ENCODE measurements at places on chromosomes 3 and 15.

- no peak for DNase-seq
These were observed 663 bp downstream of the PDCD10 start for GRCh38 chr3:167733961-167734497.

DNA sequence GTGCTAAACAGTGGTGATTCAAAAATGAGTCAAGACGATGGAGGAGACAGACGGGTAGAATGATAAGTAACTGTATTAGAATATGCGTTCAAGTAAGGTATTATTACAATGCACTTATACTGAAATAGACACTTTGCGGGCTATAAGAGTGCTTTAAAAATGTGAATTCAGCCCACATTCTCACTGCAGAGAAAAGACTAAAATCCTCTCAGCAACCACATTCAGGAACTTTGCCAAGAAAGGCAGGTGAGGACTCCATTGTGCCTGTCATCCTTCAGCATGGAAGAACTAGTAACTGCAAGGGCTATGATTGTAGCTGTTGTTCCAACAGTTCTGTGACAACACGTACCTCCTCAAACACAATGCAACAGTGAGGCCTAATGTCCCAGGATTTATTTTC lies 272.0 kb downstream of the RORA start:
- no peak for DNase-seq

GRCh38 chr3:117562000-117562399 lies 852.4 kb downstream of the TUSC7 start:
- DNase-seq, result no peak

- no peak for DNase-seq
These were observed 112.9 kb downstream of the ADCY5 start for GRCh38 chr3:123336001-123336400.

GRCh38 chr15:62360332-62361097 lies 195.4 kb upstream of the C2CD4B start:
- no peak for DNase-seq

GRCh38 chr3:95356764-95357501 lies 1294.1 kb downstream of the NSUN3 start:
- DNase-seq, result no peak

DNA sequence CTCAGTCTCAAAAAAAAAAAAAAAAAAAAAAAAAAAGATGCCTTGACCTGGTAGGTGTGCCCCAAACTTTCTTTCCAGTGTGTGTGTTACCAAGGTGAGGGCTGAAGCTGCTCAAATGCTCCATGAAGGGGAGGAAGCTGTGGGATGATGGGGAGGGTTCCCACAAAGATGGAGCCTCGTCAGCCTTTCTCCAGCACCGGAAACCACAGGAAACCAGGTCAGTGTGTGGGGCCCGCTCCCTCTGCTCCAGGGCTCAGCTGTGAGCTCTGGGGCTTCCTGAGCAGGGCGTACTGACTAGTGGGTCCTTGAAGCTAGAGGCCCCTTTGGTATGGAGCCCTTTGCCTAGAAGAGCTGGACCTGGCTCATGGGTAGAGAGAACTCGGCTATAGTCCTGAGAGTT lies 681 bp upstream of the IL17RE start:
- DNase-seq, result no peak

DNA sequence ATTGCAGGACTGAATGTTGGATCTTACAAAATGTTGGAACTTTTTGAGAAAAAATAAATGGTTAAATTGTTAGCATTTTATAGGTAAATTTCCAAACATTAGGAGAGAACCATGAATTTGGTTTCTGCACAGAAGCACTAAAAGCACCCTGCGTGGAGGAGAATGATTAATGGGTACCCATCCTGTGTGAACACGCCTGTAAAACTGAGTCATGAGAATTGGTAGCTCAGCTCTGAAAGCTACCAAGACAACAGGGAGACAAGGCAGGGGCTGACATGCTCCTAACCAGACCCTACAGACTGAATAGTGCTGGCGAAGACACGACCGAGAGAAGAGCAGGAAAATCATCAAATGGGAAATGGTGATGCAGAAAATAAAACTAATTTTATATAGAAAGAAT lies 32.4 kb upstream of the MTMR10 start:
- no peak for DNase-seq

DNA sequence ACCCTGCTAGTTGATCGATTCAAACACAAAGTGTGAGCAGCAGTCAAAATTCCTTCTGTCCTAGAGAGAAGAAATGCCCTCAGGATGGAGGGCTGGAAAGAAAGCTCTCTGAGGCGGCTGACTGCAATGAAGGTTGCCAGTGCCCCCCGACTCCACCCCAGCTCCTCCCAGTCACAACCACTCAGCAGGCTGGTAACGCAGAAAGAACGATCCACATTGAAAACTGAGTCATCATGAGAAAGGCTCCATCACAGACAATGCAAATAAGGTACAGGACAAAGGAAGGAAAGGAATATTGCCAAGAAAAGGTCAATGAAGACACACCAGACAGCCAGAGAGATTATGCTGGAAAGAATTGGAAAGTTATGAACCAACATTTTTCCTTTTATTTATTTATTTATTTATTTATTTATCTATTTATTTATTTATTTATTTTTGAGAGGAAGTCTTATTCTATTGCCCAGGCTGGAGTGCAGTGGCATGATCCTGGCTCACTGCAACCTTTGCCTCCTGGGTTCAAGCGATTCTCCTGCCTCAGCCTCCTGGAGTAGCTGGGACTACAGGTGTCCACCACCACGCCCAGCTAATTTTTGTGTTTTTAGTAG lies 17.4 kb upstream of the VGLL4 start:
- DNase-seq, result no peak

GRCh38 chr3:116038968-116039650 lies 406.2 kb downstream of the LSAMP start:
- no peak for DNase-seq

DNA sequence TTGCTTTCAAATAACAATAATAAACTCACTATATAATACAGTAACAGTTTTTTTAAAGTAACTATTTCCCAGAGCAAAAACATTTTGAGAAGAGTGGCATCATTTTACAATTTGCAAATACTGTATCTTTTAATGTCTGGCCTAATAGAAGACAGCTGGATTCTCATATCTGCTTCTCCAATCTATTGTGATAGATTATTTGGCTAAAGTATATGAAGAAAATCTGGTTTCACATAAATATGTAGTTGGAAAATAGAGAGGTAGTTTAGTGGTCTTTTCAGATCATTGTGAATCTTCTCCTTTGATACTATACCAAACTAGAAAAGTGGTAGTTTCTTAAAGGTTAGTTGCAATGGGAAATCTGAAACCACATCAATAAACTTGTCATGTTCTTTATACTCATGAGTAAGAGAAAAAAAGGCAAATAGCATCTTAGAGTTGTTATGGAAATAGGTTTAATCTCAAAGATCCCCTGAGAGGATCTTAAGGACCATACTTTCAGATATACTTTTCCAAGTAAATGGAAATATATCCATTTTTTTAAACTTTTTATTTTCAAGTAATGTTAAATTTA lies 124.8 kb upstream of the NR2E3 start:
- no peak for DNase-seq

- DNase-seq, result peak; percentile 27
These were observed 26.1 kb downstream of the CAPN3 start for GRCh38 chr15:42385206-42385979.

DNA sequence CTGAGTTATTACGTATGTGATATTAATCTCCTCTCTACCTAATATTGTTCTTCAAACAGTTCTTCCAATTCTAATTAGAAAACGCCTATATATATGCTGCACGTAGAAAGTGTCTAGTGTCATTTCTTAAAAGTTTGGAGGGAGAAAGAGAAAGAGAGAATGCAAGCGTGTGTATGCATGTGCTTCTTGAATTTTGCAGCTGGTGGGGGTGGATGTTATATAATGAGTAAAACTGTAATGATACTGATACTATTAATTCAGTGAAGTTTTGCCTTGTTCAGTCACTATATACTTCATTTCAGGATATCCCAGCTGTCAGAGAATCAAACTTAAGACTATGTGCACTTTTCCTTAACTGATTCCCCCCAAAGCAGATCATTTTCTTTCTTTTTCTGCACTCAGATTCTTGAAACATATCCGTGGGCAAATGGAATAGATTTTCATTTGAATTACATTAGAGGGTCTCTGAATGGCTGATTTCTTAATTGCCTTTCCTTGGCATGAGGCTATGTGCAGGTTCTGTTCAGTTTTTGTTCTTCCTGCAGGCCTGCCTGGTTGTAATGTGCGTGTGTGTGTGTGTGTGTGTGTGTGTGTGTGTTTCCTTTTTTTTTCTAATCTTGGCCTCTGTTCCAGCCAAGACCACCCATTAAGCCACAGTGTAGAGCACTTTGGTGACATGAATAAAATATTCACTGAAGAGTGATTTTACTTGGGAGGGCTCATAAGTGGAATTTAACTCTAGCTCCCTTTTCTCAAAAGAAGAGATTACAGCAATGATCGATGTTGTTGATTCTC lies 617.5 kb downstream of the RBMS3 start:
- no peak for DNase-seq

GRCh38 chr3:120263792-120264191 lies 21.2 kb downstream of the GPR156 start:
- no peak for DNase-seq

DNA sequence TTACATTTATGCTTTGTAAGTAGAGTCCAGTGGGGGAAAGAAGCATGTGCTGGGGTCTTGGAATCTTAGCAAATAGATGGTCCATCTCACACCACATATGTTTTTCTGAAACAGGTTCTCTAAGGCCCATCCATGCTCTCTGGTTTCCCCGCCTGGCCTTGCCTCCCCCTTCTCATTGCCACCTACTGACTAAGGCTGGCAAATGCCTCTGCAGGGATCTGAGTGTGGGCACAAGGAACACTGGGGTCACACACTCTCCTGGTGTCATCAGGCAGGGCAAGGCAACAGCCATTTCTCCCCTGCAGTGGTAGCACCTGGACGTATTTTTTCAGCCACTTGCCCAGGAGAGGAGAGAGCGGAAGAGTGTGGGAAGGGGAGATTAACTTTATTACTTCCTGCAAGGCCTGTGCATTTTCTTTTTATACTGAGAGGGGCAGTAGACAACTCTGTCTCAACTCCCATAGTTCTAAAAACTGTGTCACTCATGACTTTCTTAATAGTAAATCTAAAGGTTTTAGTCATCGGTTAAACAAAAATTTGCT lies 804.2 kb upstream of the NECTIN3 start:
- no peak for DNase-seq

GRCh38 chr3:141471160-141471559 lies 15.7 kb upstream of the RASA2 start:
- no peak for DNase-seq

- no peak for DNase-seq
These were observed 43.8 kb upstream of the SLC25A26 start for GRCh38 chr3:66177026-66177425.

DNA sequence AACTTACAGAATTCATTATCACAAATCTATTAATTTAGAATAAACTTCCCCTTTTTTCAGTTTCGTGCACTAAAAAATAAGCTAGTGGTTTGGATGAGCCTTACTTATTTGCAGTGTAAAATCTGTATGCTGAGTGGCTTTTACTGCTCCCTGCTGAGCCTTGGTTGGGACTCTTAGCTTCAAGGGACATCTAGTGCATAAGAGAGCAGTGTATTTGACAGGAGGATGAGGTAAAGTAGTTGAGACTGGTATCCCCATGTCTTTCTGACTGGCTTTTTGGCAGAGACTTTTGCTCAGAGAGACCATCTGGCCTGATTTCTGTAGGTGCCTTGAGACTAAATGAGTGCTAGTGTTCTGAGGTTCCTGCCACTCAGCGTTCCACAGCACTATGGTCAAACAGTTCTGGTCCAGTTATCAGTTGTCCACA lies 11.8 kb downstream of the CAPN7 start:
- DNase-seq, result no peak

DNA sequence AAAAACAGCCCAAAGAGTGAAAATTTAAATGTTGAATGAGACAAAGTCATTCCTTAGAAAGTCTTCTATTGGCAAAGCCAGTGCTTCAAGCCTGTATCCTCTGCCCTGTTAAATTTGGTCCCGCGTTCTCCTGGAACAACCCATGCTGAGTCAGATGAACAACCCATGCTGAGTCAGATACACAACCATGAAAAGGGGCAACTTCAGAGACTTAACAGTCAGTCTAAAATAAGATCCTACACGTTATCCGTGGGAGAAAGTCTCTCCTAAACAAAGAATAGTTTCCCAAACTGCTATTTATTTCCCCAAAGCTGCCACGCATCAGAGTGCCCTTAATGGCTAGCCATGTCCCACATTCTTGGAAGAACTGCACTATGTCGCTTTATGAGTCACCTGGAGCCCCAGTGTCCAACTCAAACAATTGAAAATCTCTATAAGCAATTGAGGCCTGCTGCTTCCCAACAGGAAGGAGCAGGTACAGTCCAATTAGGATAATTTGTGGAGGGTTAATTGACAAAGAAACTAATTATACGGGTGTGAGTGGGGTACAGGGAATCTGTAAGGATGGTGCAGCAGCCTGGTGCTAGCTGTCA lies 66.1 kb downstream of the WHAMM start:
- peak; percentile 46 for DNase-seq

DNA sequence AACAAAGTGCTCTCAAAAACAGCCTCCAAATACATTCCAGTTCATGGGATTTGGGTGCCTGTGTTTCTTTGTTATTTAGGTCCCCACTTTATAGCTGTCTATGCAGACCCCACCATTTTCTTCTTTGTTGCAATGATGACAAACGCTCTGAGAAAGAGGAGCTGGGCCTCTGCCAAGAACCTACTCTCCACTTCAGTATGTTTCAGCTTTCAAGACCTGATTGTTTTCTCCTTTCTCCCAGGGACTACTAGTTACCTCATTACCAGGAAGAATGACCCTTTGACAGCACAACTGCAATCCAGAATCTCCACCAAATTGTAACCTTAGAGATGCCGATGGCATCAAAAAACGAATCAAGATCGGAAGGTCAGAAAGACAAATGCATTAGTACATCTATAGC lies 236.8 kb downstream of the MEIS2 start:
- DNase-seq, result no peak

- DNase-seq, result no peak
These were observed 129.6 kb downstream of the NR2F2 start for GRCh38 chr15:96460106-96460505.

GRCh38 chr15:101307897-101308603 lies 13.0 kb upstream of the SNRPA1 start:
- no peak for DNase-seq

DNA sequence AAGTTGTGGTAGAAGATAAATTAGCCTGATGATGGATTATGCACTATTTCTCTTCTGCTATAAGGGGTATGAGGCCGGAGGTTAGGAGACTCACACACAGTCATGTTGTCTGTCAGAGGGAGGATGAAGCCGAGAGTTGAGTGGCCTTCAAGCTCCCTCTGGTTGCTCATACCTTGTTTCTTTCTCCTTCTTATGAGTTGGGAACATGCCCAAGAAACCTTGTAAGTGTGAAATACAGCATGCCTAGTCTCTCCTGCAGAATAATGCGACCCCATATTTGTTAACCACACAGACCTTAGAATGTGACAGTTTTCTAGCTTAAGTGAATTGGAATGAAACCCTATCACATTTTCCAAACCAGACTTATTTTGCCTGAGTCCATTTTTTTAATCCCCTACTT lies 366.7 kb downstream of the PTPRG start:
- no peak for DNase-seq

- DNase-seq, result no peak
These were observed 82.8 kb upstream of the CDV3 start for GRCh38 chr3:133490468-133491351.
